ENCODE measurements at places on chromosomes 7 and 10.

DNA sequence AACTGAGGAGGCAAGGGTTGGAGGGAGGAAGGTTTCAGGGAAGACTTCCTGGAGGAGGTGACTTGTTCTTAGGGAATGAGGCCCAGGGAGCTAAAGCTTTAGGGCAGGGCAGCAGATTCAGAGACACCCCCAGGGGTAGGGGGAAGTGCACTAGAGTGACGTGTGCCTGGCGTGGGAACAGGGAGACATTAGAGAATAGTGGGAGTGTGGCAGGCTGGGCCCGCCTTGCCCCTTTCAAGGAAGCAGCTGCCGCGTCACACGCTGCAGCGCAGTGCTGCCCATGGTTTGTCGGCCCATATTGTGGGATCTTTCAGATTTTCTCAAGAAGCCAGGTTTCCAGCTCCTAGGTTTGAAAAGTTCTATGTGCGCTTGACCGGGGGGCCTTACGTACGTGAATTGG, 139.4 kb downstream of the LHPP start:
- DNase-seq: no peak

DNA sequence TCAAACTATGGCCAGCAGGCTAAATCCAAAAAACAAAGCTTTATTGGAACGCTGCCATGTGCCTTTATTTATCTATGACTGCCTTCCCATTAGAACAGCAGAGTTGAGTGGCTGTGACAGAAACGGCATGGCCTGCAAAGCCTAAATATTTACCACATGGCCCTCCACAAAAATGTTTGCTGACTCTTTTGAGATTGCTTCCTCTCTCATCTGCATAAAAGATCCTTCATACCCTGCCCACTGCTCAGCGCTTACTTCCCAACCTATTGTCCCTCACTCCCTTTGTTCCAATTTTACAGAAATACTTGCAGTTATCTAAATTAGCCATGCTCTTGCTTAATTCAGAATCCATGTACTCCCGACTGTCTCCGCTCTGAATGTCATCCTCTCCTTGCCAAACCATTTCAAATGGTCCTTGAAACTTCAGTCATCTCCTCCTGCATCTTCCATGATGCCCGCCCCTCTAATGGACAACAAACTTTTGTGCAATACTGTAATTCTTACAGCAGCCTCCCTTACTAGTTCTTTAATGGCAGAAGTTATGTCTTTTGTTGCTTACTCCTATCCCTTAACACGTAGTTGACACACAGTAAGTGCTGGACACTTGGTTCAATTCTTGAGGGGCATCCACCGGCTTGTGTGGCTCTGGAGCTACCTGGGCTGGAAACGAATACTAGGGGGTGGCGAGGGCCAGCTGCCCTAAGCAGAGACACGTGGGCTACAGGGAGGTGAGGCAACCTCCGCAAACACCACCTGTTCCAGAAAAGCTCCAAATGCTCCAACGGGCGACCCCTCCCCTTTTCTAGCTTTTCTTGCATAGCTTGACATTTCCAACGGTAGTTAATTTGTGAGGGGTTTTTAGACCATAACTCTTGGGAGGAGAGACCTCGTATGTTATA, 832 bp downstream of the XRCC2 start:
- DNase-seq: peak; percentile 22

GRCh38 chr7:2016021-2016631, 216.6 kb downstream of the MAD1L1 start:
- no peak for DNase-seq

- DNase-seq: no peak
These were observed 60.2 kb downstream of the ZNF277 start for GRCh38 chr7:112266595-112267270.

- no peak for DNase-seq
These were observed 145.8 kb downstream of the RGS10 start for GRCh38 chr10:119396709-119397071.

GRCh38 chr7:122520971-122521555, 177.9 kb downstream of the RNF133 start:
- DNase-seq: no peak

GRCh38 chr10:120727001-120727400, 124.2 kb upstream of the WDR11 start:
- DNase-seq: no peak

- DNase-seq: no peak
These were observed 655.6 kb downstream of the LRMDA start for GRCh38 chr10:76086761-76087639.

DNA sequence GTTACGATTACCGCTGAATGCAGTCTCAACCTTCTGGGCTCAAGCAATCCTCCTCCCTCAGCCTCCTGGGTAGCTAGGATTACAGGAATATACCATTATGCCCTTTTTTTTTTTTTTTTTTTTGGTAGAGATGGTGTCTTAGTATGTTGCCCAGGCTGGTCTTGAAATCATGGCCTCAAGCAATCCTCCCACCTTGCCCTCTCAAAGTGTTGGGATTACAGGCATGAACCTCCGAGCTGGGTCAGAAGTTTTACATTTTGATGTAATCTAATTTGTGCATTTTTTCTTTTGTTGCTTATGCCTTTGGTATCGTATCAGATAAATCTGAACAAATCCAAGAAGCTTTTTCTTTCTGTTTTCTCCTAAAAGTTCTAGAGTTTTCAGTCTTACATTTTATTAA, 87.4 kb downstream of the EPC1 start:
- DNase-seq: no peak

DNA sequence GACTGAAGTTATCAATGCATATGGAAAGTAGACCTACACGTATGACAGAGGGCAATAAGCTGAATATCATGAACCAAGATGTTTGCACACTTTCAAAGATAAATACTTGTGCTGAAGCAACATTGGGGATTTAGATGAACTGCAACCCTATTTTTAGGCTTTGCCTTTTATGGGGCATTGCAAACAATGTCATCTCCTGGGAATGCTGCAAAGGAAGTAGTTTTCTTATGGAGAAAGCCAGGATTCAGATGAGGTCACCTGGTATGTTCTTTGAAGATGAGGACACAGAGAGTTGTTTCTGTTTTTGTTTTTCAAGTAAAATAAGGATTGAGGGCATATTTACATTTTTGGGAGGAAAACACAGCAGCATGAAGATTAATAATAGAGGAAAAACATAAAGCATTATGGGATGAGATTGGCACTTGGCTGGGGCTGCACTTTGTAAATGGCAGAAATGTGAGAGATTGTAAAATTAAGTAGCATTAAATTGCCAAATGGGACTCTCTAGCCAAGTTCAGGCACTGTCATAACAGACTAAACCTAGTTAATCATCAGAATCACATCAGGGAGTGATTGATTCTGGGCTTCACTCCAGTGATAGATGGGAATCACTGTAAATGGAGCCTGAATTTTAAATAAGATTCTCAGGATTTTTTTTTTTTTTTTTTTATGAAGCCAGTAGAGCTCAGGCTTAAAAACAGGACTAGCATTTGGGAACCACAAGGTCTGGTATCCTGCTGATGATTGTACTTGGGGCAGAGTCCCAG, 63.1 kb downstream of the MALRD1 start:
- DNase-seq: no peak

GRCh38 chr10:91775731-91776130, 22.5 kb upstream of the TNKS2 start:
- no peak for DNase-seq

Measured in activated CD4-positive, alpha-beta memory T cell treated with anti-CD3 and anti-CD28 coated beads for 36 hours (primary cell).